Hematopoietic multipotent progenitor cell treated with erythropoietin and hydrocortisone succinate and interleukin-3 and kit ligand, for 4 days (in vitro differentiated cells): ENCODE measurements at places on chromosomes 7 and 10.
A peak's percentile ranks its signal among the peaks of the same experiment; 100 is the strongest.

DNA sequence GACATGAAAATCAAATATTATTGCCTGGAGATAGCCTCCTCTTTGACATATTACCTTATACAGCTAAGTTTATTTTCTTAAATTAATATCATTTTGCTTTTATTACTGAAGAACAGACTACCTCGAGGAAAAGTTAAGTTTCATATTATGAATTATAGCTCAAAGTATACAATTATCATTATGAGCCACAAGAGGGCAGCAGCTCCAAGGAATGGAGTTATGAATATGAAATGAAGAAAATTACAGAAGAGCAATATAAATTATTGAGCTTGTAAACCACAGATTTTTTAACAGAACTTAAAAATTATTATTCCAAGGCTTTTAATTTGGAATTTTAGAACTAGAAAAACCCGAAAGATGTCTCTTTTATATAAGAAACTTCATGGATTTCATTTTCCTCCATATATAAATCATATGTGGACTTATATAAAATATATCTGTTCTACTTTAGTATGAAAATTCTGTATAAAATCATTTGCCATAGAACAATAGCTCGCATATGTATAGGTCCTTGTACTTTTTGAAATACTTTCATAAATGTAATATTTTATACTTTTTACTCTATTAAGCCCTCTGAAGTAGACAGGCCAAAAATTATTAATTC, 40.1 kb downstream of the IQUB start:
- DNase-seq: peak; percentile 73

DNA sequence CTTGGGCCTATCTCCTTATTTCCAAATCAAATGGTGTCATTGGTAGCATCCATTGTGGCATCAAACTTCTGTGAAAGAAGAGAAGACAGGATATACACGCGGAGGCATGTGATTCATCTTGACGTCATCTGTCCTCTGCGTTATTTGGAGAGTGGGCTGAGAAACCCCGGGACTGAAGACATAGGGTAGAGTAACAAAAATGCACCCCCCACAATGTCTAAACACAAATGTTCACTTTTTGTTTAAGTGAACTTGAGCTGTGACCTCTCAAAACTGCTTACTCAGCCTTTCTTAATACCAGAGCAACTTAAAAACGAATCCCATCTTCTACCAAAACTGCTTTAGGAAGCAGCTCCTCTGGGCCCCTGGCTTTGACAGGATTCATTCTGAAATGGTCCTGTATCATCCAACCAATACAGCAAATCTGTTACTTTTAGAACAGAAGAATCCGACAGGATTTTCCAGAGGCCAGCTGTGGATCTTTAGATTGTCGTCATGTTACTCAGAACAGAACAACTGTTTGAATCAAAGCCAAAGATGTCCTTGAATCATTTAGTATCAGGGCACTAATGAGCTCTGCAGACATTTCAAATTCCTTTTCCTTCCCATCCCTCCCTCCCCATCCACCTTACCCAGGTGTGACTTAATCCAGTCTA, 438.1 kb downstream of the SUGCT start:
- DNase-seq: no peak

GRCh38 chr10:66455304-66455703, 470.5 kb upstream of the LRRTM3 start:
- DNase-seq: peak; percentile 1

DNA sequence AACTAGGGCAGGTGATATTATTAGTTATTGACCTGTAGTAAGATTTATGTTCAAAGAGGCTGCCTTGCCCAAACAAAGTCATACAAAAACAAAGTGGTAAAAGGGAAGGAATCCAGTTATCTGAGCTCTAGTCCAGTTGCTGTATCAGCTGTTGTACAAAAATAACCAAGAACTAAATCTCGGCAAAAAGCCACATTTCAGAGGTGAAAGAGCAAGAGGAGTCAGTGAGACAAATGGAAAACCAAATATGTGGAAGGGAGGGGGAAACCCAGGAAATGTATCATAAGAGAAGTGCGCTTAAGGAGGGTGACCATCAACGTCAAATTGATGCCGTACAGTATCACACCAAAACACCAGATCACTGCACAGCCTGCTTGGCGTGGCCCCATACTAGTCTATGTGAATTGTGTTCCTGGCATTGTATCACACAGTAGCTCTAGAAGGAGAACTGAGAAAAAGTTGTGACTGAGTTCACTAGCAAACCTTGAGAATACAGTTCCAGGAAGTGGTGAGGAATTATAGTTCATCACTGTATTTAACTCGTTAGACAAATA, 6.4 kb downstream of the AGBL3 start:
- no peak for DNase-seq

- DNase-seq: peak; percentile 41
These were observed 102.2 kb downstream of the JCAD start for GRCh38 chr10:29957236-29957635.
